Activated CD8-positive, alpha-beta memory T cell treated with anti-CD3 and anti-CD28 coated beads for 24 hours (primary cell): ENCODE measurements at places on chromosomes 1 and 21.
A peak's percentile ranks its signal among the peaks of the same experiment; 100 is the strongest.

GRCh38 chr1:159144571-159144970 is 26.8 kb upstream of the CADM3 start:
- DNase-seq: no peak

DNA sequence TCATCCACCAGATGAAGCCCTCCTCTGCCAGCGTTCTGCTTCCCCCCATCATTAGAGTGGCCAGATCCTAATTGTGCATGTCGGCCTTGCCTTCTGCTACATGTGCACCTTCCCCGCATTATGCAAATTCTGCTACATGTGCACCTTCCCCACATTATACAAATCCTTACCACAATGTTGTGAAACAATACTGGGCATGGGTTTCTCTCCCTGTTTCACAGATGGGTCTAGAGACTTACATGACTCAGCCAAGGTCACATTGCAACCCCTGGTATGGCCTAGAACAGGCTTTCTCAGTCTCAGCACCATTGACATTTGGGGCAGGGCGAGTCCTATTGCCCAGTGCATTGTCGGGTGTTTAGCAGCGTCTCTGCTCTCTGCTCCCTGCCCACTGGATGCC is 1.0 kb upstream of the CELA2A start:
- no peak for DNase-seq

- peak; percentile 83 for DNase-seq
These were observed 167.7 kb upstream of the CSF3R start for GRCh38 chr1:36650200-36651065.

GRCh38 chr1:1398677-1399186 is 403 bp downstream of the CCNL2 start:
- DNase-seq: no peak

- DNase-seq: no peak
These were observed 86.8 kb downstream of the LRRC8C start for GRCh38 chr1:89719502-89720306.

DNA sequence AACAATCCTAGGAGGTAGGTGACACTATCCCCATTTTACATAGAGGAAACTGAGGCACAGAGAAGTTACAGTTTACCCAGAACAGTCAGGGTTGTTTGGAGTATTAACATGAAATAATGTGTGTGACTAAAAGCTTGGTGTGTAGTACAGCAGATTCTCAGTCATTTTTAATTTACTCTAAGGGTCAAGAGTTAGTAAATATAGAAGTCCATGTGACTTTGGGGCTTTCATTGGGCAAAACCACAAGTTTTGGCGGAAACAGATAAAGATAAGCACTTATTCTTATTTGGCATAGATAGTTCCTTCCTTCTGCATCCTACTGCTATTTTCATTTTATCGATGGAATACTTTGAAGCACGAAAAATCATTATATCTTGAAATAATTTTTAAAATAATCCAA is 128.5 kb downstream of the DNM3 start:
- no peak for DNase-seq
